ENCODE measurements at places on chromosomes 6 and 20. TPM values are rescaled to one million over a fixed set of nuclear protein-coding genes. Genes with fewer than 3 reads are reported as not detected.

DNA sequence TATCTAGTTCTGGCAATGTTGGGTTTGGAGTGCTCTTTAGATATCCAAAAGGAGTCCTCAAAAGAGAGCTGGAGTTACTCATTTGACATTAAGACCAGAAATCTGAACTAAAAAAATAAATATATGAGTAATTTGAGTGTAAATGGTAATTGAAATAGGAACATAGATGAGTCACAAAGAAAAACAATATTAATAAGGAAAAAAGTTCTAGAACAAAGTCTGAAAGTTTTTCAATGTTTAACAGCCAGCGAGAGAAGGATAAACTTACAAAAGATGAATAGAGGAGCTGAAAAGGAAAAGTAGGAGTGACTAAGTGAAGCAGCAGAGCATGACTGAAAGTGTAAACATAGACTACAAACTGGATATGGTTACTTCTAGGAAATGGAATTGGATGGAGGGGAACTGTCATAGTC, 46.8 kb downstream of the EPM2A start:
- DNase-seq: no peak

DNA sequence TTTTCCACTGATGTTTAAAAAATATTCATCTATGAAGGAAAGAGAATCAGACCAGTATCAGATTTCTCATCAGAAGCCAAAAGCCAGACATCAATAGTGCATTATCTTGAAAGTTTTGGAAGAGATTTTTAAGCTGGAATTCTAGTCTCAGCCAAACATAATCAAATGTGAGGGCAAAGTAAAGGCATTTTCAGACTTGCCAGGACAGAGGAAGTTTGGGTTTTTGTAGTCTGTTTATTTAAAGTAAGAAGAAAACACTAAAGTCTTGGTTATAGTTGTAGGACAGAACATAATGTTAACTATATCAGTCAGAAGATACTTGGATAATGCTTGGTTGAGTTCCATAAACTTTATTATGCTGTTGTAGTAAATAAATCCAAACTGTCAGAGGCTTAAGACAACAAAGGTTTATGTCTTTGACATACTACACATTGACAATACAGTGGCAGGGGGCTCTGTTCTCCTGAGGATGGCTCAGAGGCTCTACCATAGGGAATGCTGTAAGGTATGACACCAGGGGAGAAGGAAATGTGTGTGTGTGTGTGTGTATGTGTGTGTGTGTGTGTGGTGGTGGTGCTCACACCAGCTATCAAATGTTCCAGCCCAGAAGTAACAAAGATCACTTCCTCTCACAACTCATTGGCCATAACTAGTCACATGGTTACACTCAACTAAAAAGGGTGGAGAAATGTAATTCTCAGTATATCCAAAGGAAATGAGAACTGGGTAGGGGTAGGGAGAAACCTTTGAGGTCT, 26.7 kb upstream of the YWHAB start:
- DNase-seq: no peak

GRCh38 chr6:96649926-96650325, 87.0 kb downstream of the FHL5 start:
- DNase-seq: no peak

DNA sequence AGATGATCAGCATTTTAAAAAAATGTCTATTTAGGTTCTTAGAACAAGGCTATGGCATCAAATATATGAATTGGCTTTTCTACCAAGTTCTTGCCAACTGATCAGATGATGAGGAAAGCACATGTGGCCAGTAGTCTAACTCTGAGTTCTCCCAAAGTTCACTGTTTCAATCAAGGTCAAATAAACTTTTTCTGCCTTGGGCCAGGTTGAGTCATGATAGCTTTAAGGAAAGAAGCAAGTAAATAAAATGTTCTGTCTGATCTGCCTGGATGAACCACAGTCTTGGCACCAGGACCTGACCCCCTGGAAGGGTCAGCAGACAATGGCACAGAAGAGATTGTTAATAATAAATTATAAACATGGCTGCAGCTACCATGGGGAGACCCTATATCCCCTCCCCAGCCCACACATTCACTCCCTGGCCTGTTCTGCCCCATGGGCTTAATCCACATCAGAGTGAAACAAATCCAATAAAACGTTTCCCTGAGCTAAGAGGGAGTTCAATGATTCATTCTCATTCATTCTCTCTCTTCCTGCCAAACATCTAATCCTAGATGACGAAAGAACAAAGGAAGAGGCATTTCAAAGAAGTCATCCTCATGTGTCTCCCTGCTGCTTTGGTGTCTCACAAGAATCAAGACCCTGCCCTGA, 661.6 kb downstream of the DHX35 start:
- no peak for DNase-seq

DNA sequence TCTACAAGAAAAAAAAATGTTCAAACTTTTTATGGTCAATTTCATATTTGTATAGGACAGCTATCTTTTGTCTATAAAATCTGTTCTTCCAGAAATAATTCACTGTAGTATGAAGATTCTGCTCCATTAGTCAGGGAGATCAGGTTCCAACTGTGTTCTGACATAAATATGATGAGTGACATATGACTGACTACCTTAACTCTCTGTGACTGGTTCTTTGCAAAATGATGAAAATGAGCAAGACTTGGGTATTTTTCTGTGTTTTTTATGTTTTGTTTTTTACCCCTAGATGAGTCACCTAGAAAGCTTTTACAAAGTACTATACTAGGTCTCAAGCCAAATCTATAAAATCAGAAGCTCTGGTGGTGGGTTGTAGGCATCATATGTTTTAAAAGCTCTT, 229.6 kb downstream of the MMUT start:
- no peak for DNase-seq

MOXD1 gene
- total RNA-seq: 9.3 TPM

- peak; percentile 78 for DNase-seq
Measured at GRCh38 chr6:131909408-131910218, 41.6 kb downstream of the CCN2 start.

LY86 gene
- total RNA-seq: 0.82 TPM

- no peak for DNase-seq
Measured at GRCh38 chr20:23419995-23420901, 1.0 kb downstream of the NAPB start.
